ENCODE measurements at places on chromosomes 3 and 15. TPM values are rescaled to one million over a fixed set of nuclear protein-coding genes. Genes with fewer than 3 reads are reported as not detected.

Gene LRRK1
- 11.6 TPM for total RNA-seq

Gene KIF7
- 12.2 TPM for total RNA-seq

Gene ZNF502
- total RNA-seq = 4.2 TPM

Gene P2RY13
- total RNA-seq = not detected

Gene RAB6B
- total RNA-seq = 0.86 TPM

GRCh38 chr15:48794697-48795134 lies 16.2 kb downstream of the CEP152 start:
- DNase-seq = peak; percentile 28

All from fibroblast of villous mesenchyme (primary cell).